Activated CD4-positive, CD25-positive, alpha-beta regulatory T cell treated with anti-CD3 and anti-CD28 coated beads, Interleukin-2, amount 50 U/mL, for 16 hours (primary cell): ENCODE measurements at places on chromosomes 7 and 10.

- no peak for DNase-seq
These were observed 32.5 kb upstream of the TBX20 start for GRCh38 chr7:35286422-35286821.

DNA sequence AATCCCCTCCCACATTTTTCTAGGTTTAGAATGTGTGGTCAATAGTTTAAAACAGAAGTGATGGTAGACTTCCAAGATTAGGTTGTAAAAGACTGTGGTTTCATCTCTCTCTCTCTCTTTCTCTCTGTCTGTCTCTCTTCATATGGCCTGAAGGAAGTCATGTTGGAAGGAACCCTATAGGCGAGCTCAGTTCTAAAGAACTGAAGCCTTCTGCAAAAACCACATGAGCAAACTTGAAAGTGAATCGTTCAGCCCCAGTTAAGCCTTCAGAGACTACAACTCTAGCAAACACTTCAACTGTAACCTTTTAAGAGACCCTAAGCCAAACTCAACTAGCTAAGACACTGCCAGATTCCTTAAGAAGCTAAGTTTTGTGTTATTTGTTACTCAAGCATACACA lies 707.5 kb upstream of the LRRTM3 start:
- DNase-seq = no peak

DNA sequence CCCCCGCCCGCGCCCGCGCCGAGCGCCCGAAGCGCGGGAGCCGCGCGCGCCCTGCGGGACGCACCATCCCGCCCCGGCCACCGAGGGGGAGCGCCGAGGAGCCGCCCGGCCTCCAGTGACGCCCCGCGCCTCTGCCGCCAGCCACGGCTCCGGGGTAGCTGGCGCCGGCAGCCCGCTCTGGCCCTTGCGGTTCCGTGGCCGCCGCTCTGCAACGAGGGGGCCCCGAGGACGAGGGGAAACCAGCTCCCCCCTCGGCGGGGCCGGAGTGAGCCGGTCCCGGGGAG lies at the start of gene PAXIP1:
PAXIP1 (minus strand) TSS at position 33 of the 284 bp plus-strand sequence. CDS start 195 bp downstream, outside the sequence.
- DNase-seq = peak; percentile 47

GRCh38 chr7:33849004-33849403 lies 56.3 kb upstream of the BMPER start:
- no peak for DNase-seq

DNA sequence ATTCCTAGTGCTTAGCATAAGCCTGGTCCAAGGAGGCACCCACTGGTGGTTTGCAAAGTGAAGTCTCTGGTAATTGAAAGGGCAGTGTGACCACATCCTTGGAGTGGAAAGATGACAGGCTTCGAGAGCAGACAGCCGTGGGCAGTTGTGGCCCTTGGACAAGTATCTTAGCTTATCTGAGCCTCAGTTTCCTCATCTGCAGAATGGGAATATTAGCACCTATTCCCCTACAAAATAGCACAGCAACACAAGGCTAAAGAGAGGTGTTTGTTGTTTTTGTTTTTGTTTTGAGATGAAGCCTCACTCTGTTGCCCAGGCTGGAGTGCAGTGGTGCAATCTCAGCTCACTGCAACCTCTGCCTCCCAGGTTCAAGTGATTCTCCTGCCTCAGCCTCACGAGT lies 29.3 kb downstream of the MYL10 start:
- no peak for DNase-seq

DNA sequence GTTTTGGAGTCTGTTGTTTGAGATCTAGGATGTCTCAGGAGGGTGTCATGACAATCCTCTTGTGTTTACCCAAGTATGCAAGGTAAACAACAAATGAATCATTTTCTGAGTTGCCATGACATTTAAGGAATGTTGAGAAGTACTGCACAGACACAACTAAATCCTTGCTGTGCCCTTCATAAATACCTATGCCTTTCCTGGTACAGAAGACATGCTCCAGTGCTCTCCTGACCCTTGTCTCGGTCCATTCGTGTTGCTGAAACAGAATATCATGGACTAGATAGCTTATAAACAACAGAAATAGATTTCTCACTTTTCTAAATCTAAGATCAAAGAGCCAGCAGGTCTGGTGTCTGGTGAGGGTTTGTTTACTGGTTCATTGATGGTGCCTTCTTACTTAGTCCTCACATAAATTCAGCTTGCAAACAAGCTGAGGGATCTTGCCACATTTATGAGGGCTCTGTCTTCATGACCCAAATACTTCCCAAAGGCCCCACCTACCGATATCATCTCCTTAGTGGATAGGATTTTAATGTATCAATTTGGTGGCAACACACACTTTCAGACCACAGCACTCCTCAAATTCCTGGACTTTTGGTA lies 341.8 kb upstream of the SEMA3A start:
- DNase-seq = no peak
